ENCODE measurements at places on chromosomes 4 and X. TPM values are rescaled to one million over a fixed set of nuclear protein-coding genes. Genes with fewer than 3 reads are reported as not detected.

GRCh38 chrX:153681175-153681574, 6.6 kb upstream of the SLC6A8 start:
- no peak for DNase-seq

Gene HTRA3
- total RNA-seq = 0.98 TPM

DNA sequence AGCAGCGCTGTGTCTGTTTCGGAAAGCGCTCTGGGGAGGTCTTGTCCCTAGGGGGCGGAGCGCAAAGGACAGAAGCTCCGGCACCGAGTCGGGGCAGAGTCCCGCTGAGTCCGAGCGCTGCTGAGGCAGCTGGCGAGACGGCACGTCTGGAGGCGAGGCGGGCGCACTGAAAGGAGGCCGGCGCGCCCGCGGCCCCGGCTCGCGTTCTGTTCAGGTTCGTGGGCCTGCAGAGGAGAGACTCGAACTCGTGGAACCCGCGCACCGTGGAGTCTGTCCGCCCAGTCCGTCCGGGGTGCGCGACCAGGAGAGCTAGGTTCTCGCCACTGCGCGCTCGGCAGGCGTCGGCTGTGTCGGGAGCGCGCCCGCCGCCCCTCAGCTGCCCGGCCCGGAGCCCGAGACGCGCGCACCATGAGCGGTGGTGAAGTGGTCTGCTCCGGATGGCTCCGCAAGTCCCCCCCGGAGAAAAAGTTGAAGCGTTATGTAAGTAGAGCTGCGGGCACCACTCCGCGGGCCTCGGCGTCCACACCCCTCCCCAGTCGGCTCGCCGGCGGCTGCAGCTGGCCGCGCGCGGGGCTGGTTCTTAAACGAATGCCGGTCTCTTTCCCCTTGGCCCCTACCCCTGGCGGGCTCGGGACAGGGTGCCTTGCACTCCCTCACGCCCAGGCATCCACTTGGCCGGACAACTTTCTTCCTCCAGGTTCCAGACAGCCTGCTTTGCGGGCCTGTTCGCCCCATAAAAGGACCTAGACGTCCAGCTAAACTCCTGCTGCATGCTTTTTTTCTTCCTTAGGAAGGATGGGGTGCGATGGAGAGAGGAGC, at the start of gene GAB1:
TSS of gene GAB1 (plus strand) at position 96 of the 819 bp plus-strand sequence. CDS start at position 409, 313 bp downstream.
- no peak for DNase-seq

- no peak for DNase-seq
These were observed 216.8 kb upstream of the PSAPL1 start for GRCh38 chr4:7651461-7651921.

DNA sequence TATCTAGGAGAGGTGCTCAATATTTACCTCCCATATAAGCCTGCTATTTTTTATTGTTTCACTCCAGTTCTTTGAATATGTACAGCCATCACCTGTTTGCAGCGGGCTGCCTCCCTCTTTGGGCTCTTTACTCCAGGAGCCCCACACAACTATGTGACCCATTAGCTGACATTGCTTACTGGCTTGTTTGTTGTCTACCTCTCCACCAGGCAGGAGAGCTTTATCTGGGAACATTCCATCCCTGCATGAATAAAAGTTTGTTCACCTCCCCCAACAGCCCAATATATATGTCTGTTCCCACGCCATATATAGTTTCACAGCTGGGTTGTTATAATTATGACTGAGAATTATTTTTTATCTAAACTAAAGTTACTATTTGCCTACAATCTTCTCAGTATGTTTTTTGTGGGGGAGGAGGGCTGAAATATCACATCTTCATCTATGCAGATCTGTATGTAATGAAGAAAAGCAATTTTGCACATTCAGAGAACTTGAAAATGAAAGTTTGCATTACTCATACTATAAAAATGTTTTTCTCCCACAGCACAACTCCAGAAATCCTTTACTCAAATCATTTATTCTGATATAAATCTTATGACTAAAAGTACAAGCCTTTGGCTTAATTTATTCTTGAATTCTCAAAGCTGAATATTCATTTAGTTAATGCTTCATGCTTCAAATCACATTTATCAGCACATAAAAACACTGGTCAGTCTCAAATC, 61.2 kb upstream of the DAPP1 start:
- no peak for DNase-seq

DNA sequence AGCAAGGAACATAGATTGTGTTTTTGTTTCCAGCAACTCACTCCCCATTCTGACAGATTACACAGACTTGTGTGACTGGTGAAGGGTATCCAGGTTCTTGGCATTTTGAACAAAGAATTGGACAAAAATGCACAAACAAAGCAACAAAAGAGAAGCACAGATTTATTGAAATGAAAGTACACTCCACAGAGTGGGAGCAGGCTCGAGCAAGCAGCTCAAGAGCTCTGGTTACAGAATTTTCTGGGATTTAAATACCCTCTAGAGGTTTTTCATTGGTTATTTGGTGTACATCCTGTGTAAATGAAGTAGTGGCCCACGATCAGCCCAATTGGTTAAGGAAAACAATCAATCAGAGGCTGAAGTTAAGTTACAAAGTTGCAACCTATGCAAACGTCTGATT, 155.0 kb upstream of the JADE1 start:
- no peak for DNase-seq

DNA sequence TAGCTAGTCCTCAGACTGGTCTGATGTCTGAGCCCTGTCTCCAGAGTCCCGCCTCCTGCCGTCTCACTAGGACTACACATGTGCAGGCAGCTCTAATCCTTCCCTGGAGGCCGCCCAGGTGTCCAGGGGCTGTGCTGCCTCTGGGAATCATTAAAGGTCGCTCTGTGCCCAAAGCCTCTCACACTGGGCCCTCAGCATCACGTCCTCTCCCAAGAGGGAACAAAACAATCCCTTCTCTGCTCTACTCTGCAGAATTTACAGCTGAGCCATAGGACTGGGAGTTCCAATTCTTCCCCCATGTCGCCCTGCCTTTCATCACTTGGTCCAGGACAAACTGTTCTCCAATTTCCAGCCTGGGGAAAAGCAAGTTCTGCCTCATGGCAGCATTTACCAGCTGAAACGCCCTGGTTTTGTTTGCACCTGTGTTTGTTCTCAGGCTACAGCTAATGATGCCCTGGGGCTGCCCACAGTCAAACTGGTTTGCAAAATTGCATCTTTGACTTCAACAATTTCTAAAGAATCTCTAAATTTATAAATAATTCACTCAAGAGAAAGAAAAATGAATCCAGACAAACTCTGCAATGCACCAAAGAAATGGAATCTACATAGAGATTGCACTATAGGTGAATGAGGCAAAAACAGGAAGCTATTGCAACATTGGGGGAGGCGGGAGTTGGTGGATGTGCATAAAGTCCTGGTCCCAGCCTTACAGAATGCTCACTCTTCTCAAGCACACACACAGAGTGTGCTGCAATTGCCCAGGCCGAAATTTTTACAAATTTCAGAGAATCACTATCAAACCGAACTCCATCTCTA, 7.2 kb upstream of the MRFAP1 start:
- no peak for DNase-seq

DNA sequence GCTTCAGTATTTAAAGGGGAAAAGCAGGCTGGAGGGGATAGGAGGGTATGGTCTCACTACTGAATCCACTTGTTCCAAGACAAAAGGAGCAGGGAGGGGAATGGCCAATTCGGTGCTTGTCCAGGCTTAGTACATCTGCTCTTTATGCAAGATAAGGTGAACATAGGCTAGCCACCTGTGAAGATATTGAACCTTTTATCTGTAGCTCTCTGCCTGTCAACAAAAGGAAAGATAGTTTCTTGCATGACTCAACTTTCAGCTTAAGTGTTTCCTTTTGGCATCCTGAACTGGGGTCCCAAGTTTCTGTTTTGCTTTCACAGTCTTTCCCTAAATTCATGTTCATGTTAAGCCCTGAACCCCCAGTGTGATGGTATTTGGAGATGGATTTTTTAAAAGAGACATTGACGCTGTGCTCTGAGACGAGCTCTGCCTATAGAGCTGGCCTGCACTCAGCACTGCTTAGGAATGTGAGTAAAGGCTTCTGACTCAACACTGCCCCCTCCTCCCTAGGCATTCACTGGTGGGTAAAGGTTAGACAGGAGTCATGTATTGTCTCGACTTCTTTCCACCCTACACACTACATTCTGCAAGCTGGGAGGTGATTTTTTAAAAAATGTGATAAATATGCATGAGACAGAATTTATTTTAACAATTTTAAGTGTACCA, 28.2 kb downstream of the FAM149A start:
- no peak for DNase-seq

GRCh38 chrX:9456250-9457074, 8.4 kb upstream of the TBL1X start:
- DNase-seq = no peak

GRCh38 chr4:128513664-128514484, 226.3 kb upstream of the PGRMC2 start:
- DNase-seq = no peak
